ENCODE measurements at places on chromosomes 4 and X.
A peak's percentile ranks its signal among the peaks of the same experiment; 100 is the strongest.

- peak; percentile 82 for DNase-seq
Measured at GRCh38 chrX:47662144-47662657, 3.2 kb upstream of the UXT start.

DNA sequence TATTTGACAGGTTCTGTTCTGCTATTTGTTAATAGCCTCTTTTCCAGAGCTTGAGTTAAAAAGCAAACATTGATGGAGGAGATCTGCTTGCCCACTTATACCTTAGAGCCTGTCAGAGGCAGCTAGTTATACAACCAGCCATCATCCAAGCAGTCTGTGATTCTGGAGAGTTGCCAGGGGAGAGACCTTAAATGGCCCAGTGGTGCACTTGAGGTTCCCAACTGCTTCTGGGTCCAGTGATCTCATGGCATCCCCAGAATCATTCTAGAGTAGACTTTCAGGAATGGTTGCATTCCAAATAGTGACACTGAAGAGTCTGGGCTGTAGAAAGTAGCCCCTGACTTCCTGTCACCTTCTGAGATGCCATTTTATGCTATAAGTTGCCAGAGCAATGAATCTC is 160.7 kb downstream of the FHIP1A start:
- no peak for DNase-seq

DNA sequence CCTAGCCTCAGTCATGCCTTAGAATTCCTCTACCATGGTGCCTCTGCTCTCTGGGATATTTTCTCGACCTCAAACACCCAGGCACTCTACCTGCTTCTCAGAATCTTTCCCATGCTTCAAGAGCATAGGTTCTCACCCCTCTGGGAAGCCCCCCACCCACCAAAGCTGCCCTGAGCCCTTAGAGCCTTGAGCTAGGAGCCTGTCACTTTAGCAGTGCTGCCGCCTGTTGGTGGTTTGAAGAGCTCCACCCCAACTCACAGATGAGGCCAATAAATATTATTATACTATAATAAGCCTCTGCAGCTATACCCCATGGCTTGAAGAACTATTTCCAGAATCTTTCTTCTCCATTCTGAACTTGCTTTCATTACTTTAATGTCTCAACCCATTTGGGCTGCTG is 109.7 kb downstream of the RTL5 start:
- peak; percentile 30 for DNase-seq

- no peak for DNase-seq
Measured at GRCh38 chr4:124279741-124280140, 432.8 kb downstream of the ANKRD50 start.

DNA sequence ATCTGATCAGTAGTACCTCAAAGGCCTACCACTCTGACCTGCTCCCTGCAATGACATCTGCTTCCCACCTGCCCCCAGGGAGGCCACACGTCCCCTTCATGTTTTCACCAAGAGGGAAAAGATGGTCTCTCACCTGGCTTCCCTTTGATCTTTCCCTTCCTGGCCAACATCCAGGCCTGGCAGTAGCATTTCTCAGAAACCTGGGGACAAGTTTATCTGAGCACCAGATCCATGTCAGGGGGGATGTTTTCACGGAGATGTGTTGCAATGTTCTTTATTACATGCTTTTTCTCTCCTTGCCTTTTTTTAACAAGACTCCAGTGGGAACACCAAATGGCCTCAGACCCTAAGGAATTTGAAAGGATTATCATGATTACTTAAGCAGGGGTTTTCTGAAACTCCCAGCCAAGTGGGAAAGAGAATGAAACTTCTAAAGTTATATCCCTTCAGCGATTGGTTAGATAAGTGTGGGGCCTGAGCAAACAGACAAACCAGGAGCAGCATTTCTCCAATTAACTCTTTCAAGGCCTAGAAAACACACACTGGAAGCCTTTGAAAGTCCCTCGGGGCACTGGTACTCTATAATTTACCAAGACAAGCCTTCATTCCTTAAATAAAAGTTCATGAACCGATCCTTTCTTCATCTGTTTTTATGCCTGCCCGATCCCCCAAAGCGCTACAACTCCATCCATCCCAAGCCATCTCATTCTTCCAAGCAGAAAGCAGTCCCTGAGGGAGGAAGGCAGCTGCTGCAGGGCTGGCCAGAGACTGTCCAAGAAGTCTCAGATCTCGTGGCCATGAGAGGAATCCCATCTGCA is 94.1 kb downstream of the BCOR start:
- no peak for DNase-seq
